Upper lobe of left lung (tissue), 6 donors: ENCODE measurements at places on chromosomes 16 and 17. TPM values are rescaled to one million over a fixed set of nuclear protein-coding genes. Genes with fewer than 3 reads are reported as not detected.

DNA sequence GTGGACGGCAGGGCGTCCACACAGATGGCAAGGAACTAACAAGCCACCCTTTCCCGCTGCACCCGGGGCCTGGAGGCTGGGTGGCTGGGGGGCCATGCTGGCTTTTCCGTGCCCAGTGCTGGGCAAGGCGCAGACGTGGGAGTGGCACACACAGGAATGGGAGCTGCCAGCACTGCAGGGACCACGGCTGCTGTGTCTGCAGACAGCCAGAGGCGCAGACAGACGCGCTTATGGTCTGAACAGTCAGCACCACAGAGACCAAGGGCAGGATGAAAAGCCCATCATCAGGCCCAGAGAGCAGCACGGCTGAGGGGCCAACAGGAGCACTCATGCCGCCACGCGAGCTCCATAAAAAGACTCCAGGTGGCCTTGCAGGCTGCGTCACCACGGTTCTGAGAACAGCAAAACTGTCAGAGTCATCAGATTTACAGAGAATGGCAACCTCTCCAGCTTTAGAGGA lies 24.0 kb downstream of the PDIA2 start:
- H3K4me3 ChIP-seq, result no peak overlapping the region
- H3K36me3 ChIP-seq, result peaks cover 70% of the 10 kb centered on the region
- no peaks in the 10 kb centered on the region for H3K4me1 ChIP-seq
- no peak for DNase-seq
- H3K27me3 ChIP-seq, result no peaks in the 10 kb centered on the region

DNA sequence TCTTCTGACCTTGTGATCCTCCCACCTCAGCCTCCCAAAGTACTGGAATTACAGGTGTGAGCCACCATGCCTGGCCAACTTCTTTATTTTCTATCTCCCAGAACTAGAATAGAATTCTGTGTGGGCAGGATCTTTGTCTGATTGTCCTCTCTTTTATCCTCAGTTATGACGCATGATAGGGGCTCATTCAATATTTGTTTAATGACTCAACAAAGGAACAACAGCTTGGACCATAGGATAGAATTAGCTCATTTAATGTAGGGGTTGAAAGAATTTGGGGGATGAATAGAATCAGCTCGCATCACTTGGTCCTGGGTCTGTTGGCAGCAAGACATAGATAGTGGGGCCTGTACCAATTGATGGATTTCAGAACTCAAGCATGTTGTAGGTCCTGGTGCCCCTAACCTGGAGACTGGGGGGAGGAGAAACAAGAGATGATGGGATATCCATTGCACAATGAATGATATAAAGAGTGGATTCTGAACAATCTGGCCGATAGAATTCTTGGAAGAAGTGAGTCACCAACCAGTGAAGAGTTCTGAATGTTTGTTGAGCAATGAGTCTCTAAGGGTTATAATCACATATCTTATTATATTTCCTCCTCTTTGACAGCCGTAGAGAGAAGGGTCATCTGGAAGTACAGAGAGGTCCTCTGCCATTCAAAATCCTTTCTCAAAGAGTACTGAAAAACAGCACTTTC lies 250.2 kb downstream of the HS3ST4 start:
- no peak for DNase-seq
- no peaks in the 10 kb centered on the region for H3K36me3 ChIP-seq
- H3K4me3 ChIP-seq, result no peak overlapping the region
- H3K4me1 ChIP-seq, result no peaks in the 10 kb centered on the region
- no peak overlapping the region for H3K27ac ChIP-seq
- H3K27me3 ChIP-seq, result no peaks in the 10 kb centered on the region

GRCh38 chr17:21283482-21284318 lies 811 bp upstream of the MAP2K3 start:
- no peaks in the 10 kb centered on the region for H3K27me3 ChIP-seq
- no peaks in the 10 kb centered on the region for H3K36me3 ChIP-seq
- H3K27ac ChIP-seq, result peak overlapping the region; percentile 98
- H3K4me3 ChIP-seq, result peak overlapping the region; percentile 95
- H3K4me1 ChIP-seq, result peaks cover 57% of the 10 kb centered on the region
- DNase-seq, result peak; percentile 90

- no peak for DNase-seq
- H3K27ac ChIP-seq, result no peak overlapping the region
- H3K4me3 ChIP-seq, result no peak overlapping the region
- H3K36me3 ChIP-seq, result no peaks in the 10 kb centered on the region
These were observed 64.7 kb upstream of the SOX9 start for GRCh38 chr17:72056155-72056554.

GRCh38 chr16:64013856-64014255 lies 1108.0 kb downstream of the CDH11 start:
- H3K4me3 ChIP-seq, result no peak overlapping the region
- DNase-seq, result no peak
- H3K4me1 ChIP-seq, result no peaks in the 10 kb centered on the region
- H3K36me3 ChIP-seq, result no peaks in the 10 kb centered on the region
- H3K27me3 ChIP-seq, result no peaks in the 10 kb centered on the region
- no peak overlapping the region for H3K27ac ChIP-seq

- DNase-seq, result no peak
- H3K36me3 ChIP-seq, result no peaks in the 10 kb centered on the region
- H3K27me3 ChIP-seq, result no peaks in the 10 kb centered on the region
- no peak overlapping the region for H3K27ac ChIP-seq
- H3K4me3 ChIP-seq, result no peak overlapping the region
These were observed 46.0 kb upstream of the MMP2 start for GRCh38 chr16:55433030-55433429.

TBC1D3H gene
- not detected for total RNA-seq

LLGL1 gene
- total RNA-seq, result 14.4 TPM

- H3K27ac ChIP-seq, result no peak overlapping the region
- H3K4me1 ChIP-seq, result peaks cover 6% of the 10 kb centered on the region
- no peak overlapping the region for H3K4me3 ChIP-seq
- DNase-seq, result no peak
These were observed 6.9 kb downstream of the ZNF205 start for GRCh38 chr16:3119286-3119685.

GRCh38 chr16:70730031-70730430 lies 44.2 kb upstream of the MTSS2 start:
- H3K27me3 ChIP-seq, result no peaks in the 10 kb centered on the region
- no peak overlapping the region for H3K4me3 ChIP-seq
- peaks cover 8% of the 10 kb centered on the region for H3K36me3 ChIP-seq
- H3K4me1 ChIP-seq, result peaks cover 26% of the 10 kb centered on the region

DNA sequence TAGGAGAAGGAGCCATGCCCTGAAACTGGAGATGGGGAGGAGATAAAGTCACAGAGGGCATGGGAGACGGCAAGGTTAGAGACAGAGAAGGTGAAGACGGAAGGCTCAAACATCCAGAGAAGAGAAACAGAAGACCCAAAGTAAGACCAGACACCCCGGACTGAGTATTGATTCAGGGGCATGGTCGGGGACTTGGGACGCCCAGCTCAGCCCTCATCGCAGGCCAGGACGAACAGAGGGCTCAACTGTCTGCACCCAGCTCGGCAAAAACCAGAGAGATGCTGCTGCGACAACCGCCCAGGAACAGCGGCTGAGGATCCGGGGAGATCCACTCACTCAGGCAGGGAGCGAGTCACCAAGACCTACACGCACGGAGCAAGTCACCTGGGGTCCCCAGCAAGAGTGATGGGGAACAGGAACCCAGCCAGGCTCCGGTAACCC lies 999 bp downstream of the XYLT1 start:
- peaks cover 40% of the 10 kb centered on the region for H3K4me1 ChIP-seq
- no peaks in the 10 kb centered on the region for H3K36me3 ChIP-seq
- no peak overlapping the region for H3K27ac ChIP-seq
- no peaks in the 10 kb centered on the region for H3K27me3 ChIP-seq
- DNase-seq, result no peak
- peak overlapping the region; percentile 58 for H3K4me3 ChIP-seq

ARHGDIA gene
- total RNA-seq, result 271 TPM

TP53I13 gene
- total RNA-seq, result 76.9 TPM

- no peak for DNase-seq
- no peaks in the 10 kb centered on the region for H3K27me3 ChIP-seq
- no peaks in the 10 kb centered on the region for H3K36me3 ChIP-seq
- H3K27ac ChIP-seq, result no peak overlapping the region
- H3K4me3 ChIP-seq, result no peak overlapping the region
These were observed 70.4 kb downstream of the USP32 start for GRCh38 chr17:60321336-60322055.

SPATA22 gene
- not detected for total RNA-seq

DNA sequence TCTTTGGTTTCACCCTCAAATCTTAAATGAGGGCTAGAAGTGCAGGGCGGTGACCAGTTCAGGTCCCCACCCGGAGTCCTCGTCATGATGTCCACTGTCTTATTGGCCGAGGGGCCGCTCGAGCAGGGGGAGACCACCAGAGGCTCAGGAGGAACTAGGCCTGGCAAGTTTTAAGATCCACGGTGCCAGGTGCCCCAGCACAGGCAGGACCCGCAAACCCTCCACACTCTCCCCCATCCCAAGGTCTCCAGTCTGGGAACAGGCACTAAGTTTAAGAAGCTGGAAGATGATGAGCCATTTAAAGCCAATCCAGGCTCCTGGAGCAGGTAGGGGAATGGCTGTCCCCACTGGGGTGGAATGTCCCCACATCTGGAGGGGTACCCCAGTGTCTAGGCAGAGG lies 4.1 kb downstream of the DLX3 start:
- H3K27ac ChIP-seq, result no peak overlapping the region
- H3K36me3 ChIP-seq, result no peaks in the 10 kb centered on the region
- peaks cover 33% of the 10 kb centered on the region for H3K27me3 ChIP-seq
